HL-60 (cell line): ENCODE measurements at places on chromosomes 5 and 9.
A peak's percentile ranks its signal among the peaks of the same experiment; 100 is the strongest.

DNA sequence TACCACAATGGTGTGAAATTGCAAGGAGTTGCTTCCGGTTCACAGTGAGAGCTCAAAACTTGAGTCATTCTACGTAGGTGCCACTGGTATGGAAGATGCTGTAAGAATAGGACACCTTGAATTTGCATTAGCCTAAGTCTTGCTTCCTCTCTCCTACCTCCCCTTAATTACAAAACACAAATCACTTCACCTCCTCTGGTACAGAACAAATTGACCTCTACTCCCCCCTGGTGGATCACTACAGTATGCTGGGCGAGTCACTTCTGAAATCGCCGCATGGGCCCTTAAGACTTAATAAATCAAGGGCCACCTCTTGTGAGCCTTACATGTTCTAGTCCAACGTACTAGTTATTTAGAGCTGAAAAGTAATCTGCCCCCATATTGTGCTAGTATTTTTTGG is 145.3 kb upstream of the SMARCA2 start:
- peak; percentile 28 for DNase-seq

- DNase-seq: no peak
Measured at GRCh38 chr5:170070556-170071412, 34.9 kb upstream of the FOXI1 start.

DNA sequence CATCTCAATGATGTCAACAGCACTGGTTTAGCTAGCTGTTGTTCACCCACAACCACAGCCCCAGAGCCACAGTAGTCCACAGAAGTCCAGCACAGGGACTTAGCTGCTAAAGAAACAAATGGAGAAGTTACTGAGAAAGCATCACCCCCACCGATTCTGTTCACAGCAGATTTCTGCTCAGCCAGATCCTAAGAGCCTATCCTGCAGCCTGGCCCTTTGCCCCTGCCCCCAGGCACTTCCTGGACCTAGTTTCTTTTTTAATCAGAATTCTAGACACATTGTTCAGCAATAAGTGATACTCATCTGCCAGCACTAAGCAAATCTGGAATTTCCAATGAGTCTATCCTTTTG is 7.4 kb downstream of the B4GALT1 start:
- DNase-seq: no peak

DNA sequence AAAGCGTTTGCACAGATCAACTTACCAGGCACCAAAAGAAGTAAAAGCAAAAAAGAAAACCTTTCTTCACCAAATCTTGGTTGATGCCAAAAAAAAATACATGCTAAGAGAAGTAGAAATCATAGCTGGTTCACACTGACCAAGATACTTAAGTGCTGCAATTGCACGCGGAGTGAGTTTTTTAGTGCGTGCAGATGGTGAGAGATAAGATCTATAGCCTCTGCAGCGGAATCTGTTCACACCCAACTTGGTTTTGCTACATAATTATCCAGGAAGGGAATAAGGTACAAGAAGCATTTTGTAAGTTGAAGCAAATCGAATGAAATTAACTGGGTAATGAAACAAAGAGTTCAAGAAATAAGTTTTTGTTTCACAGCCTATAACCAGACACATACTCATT is 36.4 kb upstream of the CCDC152 start:
- DNase-seq: no peak

GRCh38 chr9:90526386-90526785 is 116.2 kb downstream of the DIRAS2 start:
- DNase-seq: no peak

GRCh38 chr5:68531970-68532369 is 316.4 kb downstream of the PIK3R1 start:
- DNase-seq: no peak

GRCh38 chr9:37421914-37422288 is 595 bp upstream of the GRHPR start:
- DNase-seq: no peak

DNA sequence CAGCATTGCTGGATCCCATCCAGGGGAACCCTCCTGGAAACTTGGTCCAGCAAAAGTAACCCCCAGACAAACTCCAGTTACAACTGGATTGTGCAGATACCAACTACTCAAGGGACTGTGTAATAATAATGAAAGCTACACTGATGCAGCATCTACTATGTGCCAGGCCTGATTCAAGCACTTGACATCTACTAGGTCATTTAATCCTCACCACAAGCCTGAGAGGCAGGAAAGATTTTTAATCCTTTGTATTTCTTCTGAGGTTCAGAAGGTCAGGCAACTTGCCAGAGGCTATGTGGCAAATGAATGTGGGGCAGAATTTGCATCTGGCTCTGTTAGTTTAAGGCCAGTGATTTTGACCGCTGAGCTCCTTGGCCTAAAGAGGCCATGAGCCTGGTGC is 29.5 kb upstream of the FOXI1 start:
- DNase-seq: no peak

DNA sequence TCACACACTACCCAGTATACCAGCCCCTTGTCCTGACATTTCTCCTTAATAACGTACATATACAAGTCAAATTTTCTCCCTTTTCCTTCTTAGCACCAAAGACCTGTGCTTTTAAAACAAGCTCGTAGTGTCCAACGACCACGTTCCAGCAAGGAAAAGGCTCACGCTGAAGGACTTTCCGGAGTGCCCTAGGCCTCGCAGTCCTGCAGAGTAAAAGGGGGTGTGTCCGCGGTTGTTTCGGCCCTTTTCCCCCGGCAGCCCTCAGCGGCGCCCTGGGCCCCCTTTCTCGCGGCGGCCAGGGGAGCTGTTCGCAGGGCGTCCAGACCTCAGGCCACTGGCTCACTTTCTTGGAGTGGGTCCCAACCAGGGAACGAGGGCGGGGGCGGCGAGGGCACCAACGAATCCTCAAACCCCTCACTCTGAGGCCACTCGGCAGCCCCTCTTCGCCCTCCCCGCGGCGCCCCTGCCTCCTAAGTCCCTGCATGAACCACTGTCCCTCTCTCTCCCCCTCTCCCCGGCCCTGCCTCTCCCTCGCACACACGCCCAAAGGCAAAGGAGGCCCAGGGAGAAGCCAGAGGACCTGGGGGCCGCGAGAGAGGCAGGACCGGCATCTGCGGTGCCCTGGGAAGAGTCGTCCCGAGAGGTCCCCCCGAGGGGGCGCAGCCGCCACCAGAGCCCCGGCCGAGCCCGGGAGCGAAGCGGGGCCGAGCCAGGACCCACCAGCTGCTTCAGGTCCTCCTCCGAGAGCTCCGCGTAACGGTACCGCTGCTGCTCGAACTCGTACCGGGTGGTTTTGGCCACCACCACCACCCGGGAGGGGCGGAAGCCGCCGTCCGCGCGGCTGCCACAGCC is 720 bp downstream of the NADK2 start:
- peak; percentile 53 for DNase-seq

DNA sequence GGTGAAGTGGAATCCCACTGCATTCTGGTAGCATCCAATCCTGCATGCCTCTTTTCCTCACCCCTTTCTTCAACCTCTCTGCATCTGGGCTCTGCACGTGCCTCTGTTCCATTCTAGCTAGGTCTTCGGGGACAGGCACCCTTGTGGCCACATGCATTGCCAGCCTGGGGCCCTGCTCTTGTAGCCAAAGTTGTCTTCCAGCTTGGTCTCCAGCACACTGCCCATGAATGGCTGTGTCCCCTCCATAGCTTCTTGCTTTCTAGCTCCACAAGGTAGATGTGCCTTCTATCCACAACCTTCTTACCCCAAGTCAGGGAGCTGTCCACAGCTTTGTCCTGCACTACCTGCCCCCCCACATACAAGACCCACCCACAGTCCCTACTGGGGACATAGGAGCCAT is 32.6 kb downstream of the ALG2 start:
- no peak for DNase-seq

- DNase-seq: no peak
Measured at GRCh38 chr5:72817671-72818266, 1.3 kb downstream of the TNPO1 start.

DNA sequence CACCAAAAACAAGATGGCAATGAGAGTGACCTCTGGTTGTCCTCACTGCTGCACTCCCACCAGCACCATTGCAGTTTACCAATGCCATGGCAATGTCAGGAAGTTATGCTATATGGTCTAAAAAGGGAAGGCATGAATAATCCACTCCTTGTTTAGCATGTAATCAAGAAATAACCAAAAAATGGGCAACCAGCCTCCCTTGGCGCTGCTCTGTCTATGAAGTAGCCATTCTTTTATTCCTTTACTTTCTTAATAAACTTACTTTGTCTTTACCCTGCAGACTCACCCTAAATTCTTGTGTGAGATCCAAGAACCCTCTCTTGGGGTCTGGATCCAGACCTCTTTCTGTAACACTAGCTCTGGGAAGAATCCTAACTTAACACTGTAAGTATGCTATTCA is 127.4 kb upstream of the IFNE start:
- no peak for DNase-seq

DNA sequence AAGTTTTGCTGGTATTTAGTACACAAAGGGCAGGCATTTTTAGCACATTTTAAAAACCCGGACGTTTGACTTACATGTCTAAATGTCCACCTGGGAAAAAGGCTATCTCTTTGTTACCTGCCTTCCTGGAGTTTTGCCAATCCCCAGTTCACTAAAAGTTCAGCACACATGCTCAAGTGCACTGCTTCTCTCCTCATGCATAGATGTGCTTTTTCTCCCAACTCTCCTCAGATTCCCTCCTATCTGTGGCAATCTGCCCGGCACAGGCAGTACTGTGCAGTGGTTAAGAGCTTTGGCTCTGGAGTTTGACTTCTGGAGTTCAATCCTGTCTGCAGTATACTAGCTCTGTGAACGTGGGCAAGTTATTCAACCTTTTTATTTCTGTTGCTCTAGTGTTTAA is 8.3 kb upstream of the CCNO start:
- no peak for DNase-seq

DNA sequence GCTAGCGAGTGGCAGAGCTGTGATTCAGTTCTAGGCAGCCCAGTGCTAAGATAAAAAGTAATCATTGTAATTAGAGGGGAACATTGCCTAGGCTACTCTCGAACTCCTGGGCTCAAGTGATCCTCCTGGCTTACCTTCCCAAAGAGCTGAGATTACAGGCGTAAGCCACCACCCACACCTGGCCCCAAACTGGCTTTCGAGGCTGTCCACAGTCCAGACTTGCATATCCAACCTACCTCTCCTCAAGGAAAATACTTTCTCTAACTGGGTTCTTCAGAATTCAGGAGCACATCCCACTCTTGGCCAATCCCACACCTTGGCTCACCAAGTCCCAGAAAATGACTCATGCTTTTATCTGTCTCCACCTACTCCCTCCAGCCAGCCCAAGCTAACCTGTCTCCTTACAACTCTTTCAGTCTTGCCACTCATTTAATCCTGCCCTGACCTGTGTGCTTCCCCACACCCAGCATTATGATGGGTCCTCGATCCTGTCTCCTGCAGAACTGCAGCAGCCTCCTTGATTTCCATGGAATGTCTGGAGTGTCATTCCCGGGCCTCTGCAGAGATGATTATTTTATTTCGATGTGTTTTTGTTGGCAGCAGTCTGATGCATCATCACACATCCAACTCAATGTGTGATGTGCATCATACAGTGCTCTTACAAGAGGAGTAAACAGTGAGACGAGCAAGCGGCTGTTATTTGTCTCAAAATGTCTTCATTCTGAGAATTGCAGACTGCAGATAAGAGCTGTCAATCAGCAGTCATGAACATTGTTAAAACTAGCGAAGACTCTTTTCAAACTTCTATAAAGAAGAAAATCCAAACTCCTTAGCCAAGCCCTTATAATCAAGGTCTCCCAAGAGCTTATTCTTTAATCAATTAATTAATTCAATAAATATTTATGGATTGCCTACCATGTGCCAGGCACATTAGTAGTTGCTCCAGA is 167.3 kb downstream of the SEC61B start:
- no peak for DNase-seq

DNA sequence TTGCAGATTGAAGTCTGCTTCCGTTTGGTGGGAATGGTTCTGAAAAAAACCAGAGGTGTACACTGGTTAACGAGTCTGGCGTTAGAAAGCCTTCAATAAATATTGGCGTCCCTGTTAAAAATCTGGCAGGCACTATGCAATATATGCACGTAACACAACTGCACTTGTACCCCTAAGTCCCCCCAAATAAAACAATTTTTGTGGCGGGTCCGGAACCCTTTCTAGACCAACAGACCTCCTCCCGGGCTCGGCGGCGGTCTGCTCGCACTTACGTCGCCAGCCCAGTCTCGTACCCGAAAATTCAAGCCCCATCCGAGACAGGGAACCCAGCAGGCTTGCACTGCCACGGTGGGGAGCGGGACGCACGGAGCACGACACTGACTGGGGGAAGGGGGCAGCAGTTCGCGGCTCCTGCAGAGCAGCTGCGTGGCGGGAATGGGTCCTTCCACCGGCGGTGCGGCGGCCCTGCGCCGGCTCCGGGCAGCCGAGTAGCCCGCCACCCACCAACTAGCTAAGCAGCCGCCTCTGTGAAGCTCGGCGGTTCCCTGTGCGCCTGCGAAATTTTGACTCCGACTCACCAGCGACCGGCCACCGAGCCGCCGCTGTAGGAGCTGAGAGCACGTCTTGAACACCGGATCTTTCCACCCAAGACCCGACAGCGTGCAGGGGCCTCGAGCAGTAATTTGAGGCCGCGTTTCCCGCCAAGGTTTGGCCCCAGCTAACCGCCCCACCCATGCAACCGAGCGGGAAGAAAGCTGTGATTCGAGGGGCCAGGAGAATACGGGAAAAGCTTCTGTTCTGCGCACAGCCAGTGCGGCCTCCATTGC is 3.9 kb downstream of the MCIDAS start:
- no peak for DNase-seq

DNA sequence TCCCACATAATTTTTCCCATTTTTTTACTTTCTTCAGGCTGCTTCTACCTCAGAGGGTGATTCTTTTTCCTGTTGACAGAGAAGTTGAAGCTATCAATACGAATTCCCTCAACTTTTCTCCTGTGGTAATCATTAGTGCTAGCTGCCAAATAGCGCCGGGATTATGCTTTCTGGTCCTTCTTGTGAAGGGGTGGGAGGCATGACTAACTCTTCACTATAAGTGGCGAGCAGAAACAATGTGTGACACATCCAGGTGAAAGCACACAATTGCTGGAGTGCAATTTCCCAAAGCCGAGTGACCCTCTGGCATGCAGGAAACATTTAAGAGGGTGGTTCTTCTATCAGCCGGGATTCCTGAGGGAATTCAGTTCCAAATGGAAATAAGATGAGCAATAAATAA is 56.0 kb downstream of the TRPC7 start:
- no peak for DNase-seq

DNA sequence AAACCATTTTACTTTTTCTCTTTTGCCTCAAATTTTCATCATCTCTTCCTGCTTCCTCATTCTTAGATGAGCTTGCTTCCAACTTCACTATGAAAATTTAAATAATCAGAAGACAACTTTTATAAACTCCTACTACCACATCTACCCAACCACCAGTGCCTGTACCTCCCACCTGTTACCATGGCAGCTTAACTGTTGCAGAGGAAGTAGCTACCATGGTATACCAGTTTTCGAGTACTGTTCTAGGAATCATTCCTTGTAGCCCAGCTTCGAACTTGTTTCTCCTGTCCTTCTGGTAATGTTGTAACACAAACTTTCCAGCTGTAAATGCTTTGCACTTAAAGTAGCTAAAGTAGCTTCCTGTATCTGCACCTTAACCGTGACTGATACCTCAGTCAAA is 266.8 kb upstream of the NREP start:
- DNase-seq: peak; percentile 2

- no peak for DNase-seq
Measured at GRCh38 chr9:109341561-109341960, 20.7 kb upstream of the EPB41L4B start.

GRCh38 chr5:8560776-8561175 is 691.8 kb downstream of the MTRR start:
- no peak for DNase-seq

- DNase-seq: no peak
Measured at GRCh38 chr9:17802249-17802857, 223.5 kb downstream of the SH3GL2 start.

- DNase-seq: no peak
Measured at GRCh38 chr5:42491699-42492098, 68.5 kb downstream of the GHR start.
